ENCODE measurements at places on chromosomes 4 and X.

- DNase-seq = no peak
Observed at GRCh38 chr4:57668621-57669020, 558.4 kb upstream of the IGFBP7 start.

DNA sequence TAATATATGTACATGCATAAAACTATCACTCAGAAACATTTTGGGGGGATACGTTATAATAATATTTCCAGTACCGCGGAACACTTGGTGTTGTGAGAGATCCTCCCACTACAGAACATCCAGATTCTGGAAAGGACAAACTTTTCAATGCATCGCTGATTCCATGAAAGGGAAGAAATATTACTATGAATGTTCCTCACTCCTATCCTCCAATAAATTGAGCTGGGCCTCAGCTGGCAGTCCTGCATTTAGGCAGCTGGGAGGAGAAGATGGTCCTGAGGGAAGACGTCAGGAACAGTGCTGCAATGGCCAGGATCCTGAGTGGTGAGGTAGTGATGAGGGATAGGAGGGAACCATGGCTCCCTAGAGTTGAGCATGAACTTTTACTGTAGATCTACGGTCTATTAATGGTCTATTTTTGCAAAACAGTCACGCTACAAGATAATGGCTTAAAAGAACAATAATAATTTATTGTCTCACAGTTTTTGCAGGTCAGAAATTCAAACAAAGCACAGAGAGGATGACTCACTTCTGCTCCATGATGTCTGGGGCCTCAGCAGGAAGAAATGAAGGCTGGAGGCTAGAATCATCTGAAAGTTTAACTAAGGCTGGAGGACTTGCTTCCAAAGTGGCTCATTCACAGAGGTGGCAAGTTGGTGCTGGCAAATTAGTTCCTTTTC, 538.1 kb downstream of the STIM2 start:
- DNase-seq = no peak

GRCh38 chr4:127214931-127215330, 417.8 kb upstream of the INTU start:
- DNase-seq = no peak

- no peak for DNase-seq
Observed at GRCh38 chr4:162497564-162498167, 333.9 kb upstream of the FSTL5 start.

GRCh38 chrX:39601231-39602177, 496.3 kb downstream of the BCOR start:
- DNase-seq = no peak
